Activated T-cell treated with anti-CD3 and anti-CD28 coated beads, Interleukin-2, amount 50 U/mL, for 48 hours (primary cell): ENCODE measurements at places on chromosomes 12 and 14.

DNA sequence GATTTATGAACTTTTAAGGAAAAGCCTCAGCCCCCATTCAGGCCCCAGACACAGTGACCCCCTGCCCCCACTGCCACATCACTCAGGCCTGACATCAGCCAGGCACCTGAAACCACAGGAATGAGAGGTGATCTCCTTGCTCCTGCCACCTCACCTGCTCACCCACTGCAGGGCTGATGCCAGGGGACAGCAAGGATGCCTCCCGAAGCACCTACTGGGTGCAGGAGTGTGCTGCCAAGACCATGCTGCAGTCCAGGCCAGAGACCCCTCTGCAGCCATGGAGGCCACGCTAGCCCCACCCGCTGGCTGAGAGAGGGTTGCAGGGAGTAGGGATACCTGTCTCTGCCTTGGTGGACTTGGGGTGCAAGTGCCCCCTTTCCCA lies 18.6 kb upstream of the KRT7 start:
- no peak for DNase-seq

DNA sequence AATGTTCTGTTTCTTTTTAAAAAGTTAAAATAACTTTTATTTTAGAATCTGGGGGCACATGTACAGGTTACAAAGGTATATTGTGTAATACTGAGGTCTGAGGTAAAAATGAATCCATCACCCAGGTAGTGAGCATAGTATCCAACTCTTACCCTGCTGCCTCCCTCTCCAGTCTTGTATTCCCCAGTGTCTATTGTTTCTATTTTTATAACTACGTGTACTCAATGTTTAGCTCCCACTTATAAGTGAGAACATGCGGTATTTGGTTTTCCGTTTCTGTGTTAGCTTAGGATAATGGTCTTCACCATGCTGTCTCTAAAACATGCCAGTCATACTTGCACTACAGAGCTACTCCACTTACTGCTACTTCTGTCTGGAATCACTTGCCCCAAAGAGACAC lies 8.4 kb downstream of the FBXO33 start:
- DNase-seq = no peak

GRCh38 chr12:108254517-108255251 lies 84.4 kb downstream of the CMKLR1 start:
- DNase-seq = no peak

- no peak for DNase-seq
Measured at GRCh38 chr12:127254420-127254955, 1012.5 kb upstream of the TMEM132C start.

GRCh38 chr12:80101126-80101525 lies 1.8 kb downstream of the OTOGL start:
- no peak for DNase-seq

GRCh38 chr12:60197589-60197988 lies 601.8 kb downstream of the SLC16A7 start:
- DNase-seq = no peak

DNA sequence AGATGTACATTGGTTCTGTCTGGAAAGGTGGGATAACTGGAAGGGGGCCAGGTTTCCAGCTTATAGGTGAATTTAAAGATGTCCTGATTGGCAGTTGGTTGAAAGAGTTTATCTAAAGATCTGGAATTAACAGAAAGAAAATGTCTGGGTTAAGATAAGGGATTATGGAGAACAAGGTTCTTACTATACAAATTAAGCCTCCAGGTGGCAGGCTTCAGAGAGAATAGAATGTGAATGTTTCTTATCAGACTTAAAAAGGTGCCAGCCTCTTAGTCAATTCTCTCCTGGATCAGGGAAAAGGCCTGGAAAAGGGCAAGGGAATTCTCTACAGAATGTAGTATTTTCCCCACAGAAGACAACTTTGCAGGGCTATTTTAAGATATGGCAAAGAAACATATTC lies 53.1 kb downstream of the CNTN1 start:
- no peak for DNase-seq

- DNase-seq = no peak
Measured at GRCh38 chr12:15634010-15634683, 155.0 kb downstream of the EPS8 start.

DNA sequence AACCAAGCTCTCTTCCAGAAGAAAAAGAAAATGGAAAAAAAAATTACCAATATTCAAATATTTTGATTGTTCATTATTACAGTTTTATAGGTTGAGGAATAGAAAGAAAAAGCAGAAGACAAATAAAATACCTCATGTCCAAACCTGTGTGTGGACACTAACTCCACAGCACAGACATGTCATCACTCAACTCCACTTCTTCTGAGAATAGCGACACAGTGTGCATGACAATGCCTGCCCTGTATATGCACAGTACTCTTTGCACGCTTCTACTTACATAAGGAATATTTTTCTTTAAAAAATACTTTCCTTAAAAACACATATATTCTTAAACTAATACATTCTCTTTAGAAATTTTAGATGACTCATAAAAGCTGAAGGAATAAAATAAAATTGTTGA lies 81.1 kb downstream of the HMGA2 start:
- DNase-seq = no peak

DNA sequence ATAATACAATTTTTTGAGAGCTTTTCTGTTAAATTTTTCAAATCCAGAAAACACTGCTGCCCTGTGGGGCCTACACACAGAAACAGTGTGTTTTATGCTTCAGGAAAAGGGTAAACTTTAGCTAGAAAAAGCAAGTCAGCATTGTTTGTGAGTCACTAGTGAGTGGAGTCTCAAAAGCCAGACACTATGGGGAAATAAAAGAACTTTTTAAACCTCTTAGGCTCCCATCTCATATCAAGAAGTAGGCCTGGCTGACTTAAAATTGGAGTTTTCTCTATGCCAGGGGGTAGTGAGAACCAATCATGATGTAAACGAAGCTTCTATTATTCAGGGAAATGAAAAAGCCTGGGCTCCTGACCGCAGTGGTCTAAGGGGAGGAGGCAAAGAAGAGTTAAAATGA lies 12.6 kb downstream of the GPR65 start:
- DNase-seq = no peak

DNA sequence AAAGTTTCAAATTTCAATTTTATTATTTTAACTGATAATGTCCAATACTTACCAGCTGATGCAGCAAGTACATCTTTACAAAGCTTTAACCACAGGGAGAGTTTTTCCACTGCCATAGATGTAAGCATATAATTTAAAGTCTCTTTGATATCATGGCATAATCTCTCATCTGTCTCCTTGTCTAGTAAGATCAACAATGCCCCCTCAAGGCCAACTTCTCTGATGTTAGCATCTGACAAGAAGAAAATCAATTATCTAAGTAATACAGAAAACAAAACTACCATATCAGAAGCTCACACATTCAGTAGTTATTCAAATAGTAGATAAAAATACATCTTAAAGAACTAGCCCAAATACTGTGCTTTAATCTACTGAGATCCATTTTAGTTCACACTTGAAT lies 94.2 kb downstream of the HEATR5A start:
- no peak for DNase-seq

DNA sequence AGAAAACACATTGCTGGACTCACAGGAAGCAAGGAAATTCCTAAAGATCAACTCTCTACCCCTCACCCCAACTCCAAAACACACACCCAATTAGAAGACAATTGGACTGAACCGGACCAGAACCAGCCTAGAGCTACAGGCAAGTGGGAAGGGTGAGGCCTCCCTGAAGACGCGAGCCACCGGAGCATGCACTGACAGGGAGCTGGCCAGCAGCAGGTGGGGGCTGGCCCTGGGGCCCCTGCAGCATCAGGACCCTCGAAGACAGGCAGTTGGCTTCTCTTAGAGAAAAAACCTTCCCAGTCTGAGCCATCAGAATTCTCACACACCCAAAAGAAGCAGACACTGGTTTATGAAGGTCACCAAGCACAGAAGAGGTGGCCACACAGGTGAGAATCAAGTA lies 209.5 kb upstream of the DIO3 start:
- peak; percentile 0 for DNase-seq

GRCh38 chr14:100659345-100660001 lies 67.2 kb upstream of the DLK1 start:
- DNase-seq = no peak

- peak; percentile 55 for DNase-seq
Measured at GRCh38 chr14:68780358-68781160, 12.3 kb downstream of the ZFP36L1 start.

DNA sequence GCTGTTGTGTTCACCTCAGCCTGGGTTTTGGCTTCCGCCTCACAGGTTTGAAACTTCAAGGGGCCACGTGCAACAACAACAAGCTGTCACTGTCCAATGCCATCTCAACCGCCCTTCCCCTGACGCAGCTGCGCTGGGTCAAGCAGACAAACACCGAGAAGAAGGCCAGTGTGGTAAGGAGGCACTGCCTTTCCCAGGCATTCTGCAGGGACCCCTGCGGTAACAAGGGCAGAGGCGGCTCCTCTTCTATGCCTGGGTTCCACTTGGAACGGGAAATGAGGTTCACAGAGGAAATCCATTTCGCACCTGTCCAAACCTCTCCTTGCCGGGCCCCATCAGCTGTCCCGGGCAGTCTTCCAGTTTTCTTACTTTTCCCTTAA lies 36.8 kb downstream of the HSP90AA1 start:
- no peak for DNase-seq

DNA sequence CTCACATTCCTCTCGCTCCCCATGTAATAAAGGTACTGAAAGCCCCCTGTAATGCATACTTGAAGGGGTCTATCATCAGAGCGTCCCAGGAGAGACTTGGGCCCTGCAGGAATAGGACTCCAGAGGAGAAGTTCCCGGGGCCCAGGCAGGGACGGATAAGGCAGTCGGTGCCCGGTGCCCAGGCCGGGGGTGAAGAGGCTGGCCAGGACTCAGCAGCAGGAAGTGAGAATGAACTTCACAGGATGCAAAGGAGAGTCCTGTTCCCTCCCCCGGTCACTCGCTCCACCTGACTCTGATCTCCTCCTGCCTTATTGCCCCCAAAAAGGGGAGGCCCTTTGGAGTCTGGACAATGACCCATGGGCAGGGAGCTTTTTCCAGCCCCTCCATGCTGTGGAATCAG lies 40.2 kb downstream of the LRRC74A start:
- DNase-seq = no peak

DNA sequence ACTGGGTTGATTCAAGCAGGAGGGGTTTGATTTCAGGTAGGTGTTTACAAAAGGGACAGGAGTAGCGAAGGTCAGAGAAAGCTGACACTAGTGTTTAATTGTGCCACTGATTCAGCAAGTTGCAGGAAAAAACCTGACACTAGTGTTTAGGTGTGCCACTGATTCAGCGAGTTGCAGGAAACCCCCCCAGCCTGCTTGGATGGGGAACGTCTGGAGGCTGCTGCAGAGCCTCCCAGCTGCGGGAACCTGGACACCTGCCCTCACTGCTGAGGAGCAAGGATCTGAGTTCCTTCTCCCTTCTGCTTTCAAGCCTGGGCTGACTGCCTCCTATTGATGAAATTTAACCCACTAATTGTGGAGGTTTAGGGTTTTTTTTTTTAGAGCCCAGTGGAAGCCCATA lies 84.2 kb downstream of the AVPR1A start:
- DNase-seq = no peak

- DNase-seq = no peak
Measured at GRCh38 chr14:99441157-99441870, 39.3 kb downstream of the SETD3 start.

- DNase-seq = no peak
Measured at GRCh38 chr12:64950711-64951298, 126.4 kb downstream of the TBC1D30 start.

DNA sequence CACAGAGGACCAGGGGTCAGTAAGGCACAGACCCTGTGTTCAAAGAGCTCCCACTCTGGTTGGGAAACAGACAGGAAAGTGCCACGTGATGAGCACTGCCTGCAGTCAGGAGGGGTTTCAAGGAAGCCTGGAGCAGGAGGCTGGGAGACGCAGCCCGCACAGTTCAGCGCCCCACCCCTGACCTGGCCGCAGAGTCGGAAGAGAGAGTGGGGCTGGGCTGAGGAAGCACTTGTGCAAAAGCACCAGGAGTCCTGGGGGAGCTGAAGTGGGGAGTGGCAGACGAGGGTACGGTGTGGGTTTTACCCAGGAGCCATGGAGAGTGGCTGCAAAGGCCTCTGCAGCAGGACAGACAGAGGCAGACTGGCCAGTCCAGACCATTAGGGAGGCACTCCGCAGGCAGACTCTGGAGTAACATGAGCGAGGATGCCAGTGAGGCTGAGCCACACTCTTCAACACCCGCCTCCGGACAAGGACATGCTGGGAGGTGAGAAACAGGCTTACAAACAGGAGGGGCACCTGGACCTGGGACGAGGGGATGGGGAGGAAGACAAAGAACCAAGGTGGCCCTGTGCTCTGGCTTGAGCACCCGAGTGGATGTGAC lies 85.7 kb upstream of the GPR68 start:
- no peak for DNase-seq

DNA sequence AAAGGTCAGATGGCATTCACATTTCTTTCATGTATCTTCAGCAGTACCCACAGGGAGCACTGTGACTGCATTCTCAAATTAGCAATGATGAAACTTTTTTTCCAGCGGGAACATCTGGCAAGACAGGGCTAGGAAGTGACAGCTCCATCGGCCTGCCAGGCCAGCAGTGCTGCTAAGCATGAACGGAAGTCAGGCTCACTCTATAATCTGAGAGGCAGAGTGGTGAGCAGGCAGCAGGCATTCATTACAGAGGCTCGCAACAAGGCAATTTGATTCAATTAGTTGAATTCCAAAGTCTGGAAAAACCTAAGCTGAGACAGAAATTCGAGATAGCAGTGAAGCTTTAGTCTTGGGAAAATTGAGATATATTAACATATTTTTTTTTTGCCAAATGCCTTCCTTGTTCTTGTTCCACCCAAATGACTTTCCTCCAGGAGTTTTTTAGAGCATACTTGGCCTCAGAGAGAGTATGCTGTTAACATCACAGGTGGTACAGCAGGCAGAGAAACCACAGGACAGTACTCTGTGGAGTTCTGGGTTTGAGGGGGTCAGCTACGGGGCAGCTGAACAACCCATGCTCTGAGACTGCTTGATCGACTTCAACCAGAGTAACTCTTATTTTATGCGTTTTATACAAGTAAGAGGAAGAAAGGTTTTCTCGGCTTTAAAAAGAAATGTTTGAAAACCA lies 414.9 kb downstream of the APAF1 start:
- DNase-seq = no peak

GRCh38 chr12:75478116-75478794 lies 2.3 kb upstream of the GLIPR1 start:
- no peak for DNase-seq

DNA sequence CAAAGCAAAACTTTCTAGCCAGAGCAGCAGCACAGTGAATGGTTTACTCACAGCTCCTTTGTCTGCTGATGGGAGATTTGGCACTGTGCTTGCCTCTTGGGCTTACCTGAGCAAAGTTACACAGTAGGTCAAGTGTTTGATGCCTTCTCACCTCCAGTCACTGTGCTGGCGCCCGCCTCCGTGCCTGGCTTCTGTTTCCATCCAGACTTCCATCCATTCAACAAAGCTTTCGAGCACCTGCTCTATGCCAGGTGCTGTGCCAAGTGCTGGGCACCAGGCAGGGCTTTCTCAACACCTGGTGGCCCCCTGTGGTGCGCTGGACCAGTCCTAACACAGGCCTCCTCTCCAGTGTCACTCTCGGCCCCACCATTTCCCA lies 199.2 kb upstream of the EEA1 start:
- no peak for DNase-seq
